ENCODE measurements at places on chromosomes 2 and 18.
A peak's percentile ranks its signal among the peaks of the same experiment; 100 is the strongest.

- DNase-seq, result no peak
Observed at GRCh38 chr2:199581935-199582360, 124.2 kb upstream of the SATB2 start.

DNA sequence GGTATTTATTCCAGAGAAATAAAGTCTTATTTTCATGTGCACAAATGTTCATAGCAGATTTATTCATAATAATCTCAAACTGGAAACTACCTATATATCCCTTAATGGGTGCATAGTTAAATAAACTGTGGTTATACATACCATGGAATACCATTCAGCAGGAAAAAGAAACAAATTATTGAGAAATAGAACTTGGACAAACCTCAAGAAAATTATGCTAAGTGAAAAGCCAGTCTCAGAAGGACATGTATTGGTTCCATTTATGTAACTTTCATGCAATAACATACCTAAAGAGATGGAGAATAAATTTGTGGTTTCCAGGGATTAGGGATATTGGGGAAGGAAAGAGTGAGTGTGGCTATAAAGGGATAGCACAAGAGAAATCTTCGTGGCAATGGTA is 452.6 kb downstream of the SETBP1 start:
- DNase-seq, result no peak

DNA sequence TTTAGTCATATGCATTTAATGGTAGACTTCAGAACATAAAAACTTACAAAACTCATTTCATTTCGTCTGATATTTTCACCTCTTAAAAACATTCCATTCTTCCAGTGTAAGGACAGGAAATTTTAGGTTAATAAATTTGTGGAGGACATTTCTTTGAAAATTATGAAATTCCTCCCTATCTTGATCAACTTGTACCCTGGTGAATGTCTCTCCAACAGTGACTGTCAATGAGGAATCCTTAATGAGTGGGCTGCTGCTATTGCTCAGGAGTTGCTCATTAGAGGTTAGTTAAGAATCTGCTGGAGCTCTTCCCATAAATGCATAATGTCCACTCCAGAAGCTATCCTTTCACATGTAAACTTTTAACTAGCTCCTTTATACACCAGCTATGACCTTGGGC is 69.1 kb downstream of the LRP1B start:
- no peak for DNase-seq

DNA sequence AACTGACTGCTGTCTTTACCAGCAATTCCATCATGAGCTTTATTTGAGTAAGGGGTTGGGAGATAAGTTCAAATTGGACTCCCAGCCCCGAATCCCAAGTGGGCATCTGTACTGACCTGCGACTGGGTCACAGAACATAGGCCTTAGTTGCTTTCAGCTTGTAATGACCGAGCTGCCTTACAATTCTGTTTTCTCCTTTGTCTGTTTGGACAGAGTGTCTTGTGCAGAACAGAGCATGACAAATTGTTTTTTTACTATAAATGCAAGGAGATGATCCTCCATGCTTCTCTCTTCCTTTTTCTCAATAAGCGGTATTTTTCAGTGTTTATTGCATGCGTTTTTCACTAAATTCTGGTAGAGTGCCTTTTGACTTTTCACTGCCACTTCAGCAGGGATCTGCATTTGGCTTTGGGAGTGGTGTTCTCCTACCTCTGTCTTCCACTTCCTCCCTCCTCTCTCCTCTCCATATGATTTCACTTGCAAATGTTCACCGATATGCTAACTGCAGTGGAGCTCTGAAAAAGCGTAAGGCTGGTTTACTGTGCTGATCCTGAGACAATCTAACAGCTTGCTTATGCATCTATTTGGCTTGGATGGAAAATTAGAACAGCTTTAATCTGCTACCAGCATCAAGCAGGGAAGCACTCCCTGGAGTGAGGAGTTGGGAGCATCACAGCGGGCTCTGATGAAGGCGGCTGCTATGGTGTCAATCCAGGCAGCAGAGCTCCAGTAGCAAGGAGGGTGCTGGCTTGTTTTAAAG is 158.8 kb upstream of the SMIM21 start:
- DNase-seq, result no peak

DNA sequence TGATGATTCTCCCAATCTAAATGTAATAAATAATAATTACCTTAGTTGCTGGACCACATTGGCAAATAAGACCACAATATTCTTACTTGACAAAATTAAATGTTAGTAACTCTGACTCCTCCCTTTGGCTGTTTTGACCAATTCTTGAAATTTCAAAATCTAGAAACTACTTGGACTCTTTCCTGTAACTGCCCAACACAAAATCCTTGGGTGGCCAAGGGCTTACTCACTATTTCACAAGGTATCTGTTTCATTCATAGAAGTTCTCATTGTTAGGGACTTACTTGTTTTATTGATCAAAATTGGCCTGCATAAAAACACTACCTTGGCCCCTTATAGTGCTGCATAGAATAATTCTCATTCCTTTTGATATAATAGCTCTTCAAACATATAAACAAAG is 19.4 kb downstream of the CDH20 start:
- no peak for DNase-seq

GRCh38 chr2:219605607-219605954 is 7.9 kb downstream of the STK11IP start:
- no peak for DNase-seq

GRCh38 chr2:154437104-154437503 is 261.4 kb upstream of the KCNJ3 start:
- DNase-seq, result no peak

DNA sequence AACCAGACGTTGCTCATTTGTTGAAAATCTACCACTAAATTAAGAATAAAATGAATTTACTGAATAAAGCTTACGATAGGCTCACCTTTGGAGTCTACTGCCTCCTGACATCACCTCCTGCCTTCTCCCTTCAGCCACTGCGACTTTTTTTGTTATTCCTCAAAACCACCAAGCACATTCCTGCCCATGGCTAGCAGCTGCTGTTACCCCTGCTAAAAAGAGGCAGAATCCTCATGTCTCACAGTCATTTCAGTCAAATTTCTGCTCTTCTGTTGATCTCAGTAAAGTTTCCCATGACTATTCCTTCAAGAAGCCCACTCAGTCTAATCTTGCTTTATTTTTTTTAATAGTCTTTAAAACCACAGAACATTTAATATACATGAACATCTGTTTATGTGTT is 40.8 kb upstream of the ANKRD62 start:
- DNase-seq, result no peak

- DNase-seq, result no peak
Observed at GRCh38 chr18:30177056-30177455, 865.5 kb downstream of the DSC3 start.

GRCh38 chr18:6004119-6004518 is 108.8 kb upstream of the TMEM200C start:
- no peak for DNase-seq

DNA sequence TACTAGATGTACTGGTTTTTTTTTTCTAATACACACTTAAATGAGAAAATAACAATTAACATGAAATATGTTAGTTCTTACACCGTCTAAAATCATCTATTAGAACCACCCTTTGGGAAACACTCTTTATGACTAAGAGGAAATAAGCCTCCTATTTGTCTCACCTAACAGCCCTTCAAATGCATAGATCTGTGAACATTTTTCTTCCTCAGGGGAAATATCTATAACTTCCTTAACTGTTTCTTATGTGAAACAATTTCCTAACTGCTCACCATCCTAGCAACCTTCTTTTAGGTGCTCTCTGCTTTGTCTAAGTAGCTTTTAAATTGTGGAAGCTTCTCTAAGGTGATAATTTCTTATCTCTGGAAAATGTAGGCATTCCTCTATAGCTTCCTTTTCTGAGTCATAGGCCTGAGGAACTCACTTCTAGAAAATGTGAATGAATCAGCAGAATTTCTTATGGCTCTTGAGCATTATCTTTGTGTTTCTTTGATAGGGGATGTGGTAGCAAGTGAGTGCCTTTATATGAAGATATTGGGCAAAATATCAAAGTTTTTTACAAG is 56.1 kb downstream of the CNTNAP5 start:
- no peak for DNase-seq

- no peak for DNase-seq
Observed at GRCh38 chr2:176751314-176752227, 461.0 kb upstream of the HNRNPA3 start.

DNA sequence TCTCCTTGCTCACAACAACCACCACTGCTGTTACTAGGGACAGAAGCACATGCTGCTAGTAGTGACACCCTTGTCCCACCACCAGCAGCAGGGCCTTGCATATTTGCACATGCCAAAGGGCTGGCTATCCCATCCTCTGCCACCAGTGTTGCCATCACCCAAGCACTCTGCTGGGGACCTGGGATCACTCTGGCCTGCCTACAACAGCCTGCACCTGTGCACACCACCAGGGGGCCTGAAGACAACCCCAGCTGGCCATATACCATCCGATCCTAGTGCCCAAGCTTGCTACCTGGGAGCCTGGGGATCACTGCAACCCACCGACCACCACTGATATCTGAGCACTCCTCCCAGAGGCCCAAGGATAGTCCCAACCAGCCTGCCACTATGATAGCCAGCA is 99.9 kb upstream of the FANCL start:
- DNase-seq, result peak; percentile 2

GRCh38 chr2:157339965-157340655 is 14.5 kb upstream of the ERMN start:
- no peak for DNase-seq

- no peak for DNase-seq
Observed at GRCh38 chr18:67926929-67927864, 410.7 kb upstream of the DSEL start.

DNA sequence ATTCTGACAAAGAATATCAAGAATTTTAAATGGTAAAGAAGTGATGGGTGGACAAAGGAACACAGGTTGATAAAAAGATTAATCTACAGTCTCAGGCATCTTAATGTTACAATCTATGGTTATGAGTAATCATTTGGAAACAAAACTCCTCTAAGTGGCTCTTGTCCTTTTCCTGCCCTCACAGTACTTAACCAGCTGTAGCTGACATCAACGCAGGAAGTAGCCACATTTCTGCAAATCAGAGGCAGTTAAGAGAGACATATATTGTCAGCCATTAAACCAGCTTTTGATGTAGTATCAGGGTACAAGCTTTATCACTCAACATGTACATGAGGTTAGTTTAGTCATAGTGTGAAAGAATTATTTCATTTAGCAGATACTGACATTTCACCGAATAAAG is 244.6 kb downstream of the NR4A2 start:
- no peak for DNase-seq

- no peak for DNase-seq
Observed at GRCh38 chr2:24791452-24791851, 1.7 kb downstream of the PTRHD1 start.

DNA sequence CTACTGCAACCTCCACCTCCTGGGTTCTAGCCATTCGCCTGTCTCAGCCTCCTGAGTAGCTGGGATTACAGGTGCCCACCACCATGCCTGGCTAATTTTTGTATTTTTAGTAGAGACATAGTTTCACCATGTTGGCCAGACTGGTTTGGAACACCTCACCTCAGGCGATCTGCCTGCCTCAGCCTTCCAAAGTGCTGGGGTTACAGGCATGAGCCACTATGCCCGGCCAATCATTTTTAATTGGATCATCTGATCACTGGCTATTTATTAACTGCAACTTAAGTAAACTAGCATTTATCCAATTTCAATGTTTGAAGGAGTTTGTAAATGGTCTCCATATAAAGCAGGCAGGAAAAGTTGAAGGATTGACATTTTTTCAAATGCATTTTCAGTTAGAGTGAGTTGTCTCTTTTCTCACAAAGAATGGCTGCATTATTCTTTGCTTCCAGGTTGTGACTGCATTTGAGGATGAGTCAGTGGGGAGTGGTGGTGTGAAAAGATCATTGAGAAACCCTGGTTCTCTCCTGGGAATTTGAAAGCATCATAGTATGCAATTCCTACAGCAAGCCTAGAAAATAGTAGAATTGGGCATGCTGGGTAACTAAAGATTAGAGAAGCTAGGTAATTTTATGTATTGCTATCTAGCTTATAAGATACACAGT is 431.1 kb upstream of the ZEB2 start:
- no peak for DNase-seq

- peak; percentile 57 for DNase-seq
Observed at GRCh38 chr2:108396845-108397244, 19.1 kb downstream of the SULT1C4 start.

DNA sequence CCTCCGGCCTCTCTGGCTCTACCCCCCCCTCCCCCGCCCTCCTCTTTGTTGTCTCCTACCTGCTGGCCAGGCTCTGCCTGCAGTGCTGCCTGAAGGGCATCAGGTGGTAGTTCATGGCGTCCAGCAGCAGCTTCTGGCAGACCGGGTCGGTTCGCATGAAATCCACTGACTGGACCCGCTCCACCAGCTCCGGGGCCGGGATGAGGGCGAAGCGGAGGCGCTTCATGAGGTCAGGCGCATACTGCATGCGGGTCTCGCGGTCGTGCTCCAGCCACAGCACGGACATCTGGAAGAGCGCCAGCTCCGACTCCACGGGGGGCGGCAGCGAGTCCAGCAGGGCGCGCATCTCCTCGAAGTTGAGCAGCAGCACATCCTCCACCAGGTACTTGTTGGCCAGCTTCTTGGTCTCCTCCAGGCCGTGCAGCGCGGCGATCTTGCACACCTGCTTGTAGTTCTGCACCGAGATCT is 3.2 kb downstream of the KLHL14 start:
- DNase-seq, result no peak

DNA sequence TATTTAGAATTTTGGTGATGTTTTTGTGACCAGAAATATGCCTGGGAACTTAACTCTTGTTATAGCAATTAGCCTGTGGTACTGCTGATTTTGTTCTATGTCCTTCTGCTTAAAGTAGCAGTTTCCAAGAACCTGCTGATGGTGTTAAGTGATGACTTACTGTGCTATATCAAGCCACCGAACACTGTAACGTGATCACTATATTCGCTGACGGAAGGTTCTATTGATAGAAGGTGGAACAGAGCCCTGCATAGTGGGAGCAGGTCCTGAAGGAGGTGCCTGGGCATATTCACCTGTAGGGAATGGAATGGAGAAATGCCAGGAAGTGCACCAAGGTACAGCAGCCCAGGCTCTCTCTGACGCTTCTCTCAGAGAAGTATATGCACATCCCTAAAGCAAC is 76.8 kb downstream of the UXS1 start:
- no peak for DNase-seq

- no peak for DNase-seq
Observed at GRCh38 chr2:182949572-182950189, 83.2 kb upstream of the FRZB start.

DNA sequence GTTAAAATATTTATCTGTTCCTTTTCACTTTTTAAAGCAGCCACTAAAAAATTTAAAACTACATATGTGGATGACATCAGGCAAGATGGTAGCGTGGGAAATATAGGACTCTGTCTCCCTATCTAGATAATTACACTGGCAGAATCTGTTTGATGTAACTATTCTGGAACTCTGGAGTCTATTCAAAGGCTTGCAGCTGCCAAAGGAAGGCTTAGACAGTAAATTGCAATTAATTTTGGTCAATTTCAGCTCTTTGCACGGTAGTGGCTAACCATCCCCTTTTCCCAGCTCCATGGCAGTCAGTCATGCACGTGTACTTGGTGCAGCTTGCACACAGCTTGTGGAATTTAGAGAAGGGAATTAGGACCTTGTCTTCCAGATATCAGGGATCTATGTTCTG is 135.2 kb downstream of the RAB3GAP1 start:
- DNase-seq, result no peak
